CD4-positive, alpha-beta T cell treated with Interleukin-6 for 4 hours (primary cell): ENCODE measurements at places on chromosomes 6 and 20.

DNA sequence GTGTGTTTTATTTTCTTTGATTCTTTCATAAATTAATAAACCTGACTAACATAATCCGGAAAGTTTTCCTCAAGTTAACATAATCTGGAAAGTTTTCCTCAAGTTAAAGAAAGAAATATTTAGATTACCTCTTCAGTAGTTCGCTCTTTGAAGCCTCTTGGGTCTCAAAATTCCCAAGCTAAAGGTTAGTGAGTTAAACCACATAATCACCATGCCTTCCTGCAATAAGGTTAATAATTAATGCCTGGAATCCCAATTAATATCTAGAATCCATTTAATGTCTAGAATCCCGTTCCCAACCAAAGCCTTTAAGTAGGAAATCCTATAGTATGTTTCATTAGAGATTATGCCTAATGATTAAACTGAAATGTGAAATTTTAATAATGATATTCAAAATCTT lies 12.9 kb downstream of the DCDC2 start:
- DNase-seq = no peak

GRCh38 chr20:11851646-11852045 lies 66.0 kb upstream of the BTBD3 start:
- no peak for DNase-seq

- no peak for DNase-seq
These were observed 2.0 kb downstream of the NAA20 start for GRCh38 chr20:20019123-20019522.

GRCh38 chr6:144449911-144450597 lies 164.9 kb downstream of the UTRN start:
- DNase-seq = no peak

- peak; percentile 3 for DNase-seq
These were observed 3.6 kb upstream of the HINT3 start for GRCh38 chr6:125952764-125953501.

DNA sequence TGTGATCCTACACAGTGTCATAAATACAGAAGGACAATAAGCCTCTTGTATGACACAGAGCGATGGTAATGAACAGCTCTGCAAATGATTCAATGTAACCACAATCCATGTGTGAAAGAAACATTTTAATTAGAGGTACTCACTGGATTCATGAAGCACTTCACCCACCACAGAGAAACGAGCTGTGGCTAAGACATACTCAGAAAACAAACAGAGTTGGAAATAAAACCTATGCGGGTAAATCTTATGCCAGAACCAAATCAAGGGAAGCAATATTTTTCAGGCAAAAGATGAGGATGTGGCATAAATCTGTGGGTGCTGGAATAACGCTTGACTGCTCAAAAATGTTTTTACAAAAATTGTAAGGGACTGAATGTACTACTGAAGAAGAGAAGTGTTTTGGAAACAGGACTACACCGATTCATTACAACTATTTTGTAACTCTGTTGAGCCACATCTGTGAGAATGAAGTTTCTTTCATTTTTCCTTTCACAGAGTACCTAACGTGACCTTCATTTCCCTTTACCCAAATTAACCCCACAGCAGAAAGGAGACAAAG lies 112.1 kb downstream of the WDR27 start:
- no peak for DNase-seq

- DNase-seq = no peak
These were observed 13.5 kb upstream of the XRN2 start for GRCh38 chr20:21289651-21290050.

GRCh38 chr6:75296811-75297779 lies 12.5 kb upstream of the TMEM30A start:
- DNase-seq = no peak

DNA sequence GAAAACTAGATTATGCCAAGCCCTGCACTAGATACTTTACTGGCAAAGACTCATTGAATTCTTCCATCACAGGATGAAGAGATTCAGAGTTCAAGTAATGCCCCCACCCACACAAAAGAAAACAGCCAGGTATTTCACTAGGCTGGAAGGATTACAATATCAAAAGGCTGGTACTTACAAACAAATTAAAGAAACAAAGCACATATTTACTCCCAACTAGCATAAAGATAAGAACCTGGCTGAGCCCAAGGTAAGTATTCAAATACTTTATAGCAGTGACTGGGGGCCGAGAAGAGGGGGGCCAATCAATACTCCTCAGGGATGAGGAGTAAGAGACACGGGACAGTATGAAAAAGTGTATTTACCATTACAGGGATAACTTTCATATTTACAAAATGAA lies 3.7 kb downstream of the ACOT8 start:
- DNase-seq = no peak

DNA sequence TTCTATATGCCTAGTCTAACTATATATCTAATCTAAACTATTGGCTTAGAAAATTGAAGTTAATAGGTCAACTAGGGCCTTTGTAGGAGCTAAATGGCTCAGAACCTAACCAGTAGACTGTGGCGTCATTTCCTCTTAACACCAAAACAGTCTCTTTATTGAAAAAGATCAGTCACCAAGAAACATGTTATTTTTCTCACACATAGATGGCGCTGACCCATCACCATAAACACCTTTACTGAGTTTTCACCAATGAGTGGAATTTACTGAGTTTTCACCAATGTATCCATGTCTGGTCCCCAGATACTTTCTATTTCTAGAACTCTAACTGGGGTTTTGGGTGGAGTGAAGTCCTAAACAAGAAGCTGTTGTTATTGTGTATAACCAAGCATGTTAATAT lies 636.0 kb downstream of the BCKDHB start:
- DNase-seq = no peak

DNA sequence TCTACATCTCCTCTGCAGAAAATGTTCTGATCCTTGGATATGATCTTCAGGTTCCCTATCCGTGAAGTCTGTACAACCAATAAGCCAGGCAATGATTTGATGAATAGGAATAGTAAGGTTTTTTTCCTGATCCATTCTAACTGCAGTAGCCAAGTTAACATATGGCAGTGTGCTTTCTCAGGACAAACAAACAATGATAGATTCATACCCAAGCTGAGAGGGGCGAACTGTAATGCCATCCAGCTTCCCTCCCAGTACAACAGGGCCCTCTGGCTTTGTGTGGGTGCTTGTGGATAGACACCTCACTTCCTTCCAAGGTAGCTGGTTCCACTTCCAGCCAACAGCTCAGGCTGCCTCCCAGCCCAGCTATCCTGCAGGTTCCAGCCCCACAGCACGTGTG lies 359.2 kb downstream of the CDH26 start:
- no peak for DNase-seq

DNA sequence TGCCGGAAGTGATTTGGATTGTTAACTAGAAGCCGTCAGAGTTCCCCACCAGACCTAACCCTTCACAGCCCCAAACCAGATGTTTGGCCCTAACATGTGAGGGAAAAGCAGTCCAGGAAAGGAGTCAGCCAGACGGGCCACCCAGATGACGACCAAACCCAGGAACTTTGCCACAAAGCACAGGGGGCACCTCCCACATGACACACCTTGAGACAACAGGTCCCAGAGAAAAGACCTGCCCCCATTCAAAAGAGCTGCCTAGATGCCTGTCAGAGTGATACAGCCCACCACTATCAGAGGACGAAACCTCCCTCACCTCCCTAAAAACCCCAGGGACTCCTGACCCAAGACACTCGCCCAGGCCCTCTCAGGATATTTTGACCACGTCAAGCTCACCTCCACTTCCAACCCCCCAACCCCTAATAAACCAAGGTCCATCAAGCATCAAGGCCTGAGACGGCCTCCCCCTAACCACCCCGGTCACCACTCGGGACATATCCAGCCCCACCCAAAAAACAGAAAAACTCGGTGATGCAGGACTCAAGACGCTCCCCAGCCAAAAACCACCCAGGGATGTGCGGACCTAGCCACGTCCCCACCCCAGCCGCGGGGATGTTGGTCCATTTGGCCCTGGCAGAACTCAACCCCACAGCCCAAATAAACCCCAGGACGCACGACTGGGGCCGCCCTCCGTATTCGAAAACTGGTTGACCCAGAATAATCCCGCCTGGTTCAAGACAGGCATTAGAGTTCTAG lies 662 bp downstream of the ZNF343 start:
- DNase-seq = no peak

GRCh38 chr6:111552958-111553357 lies 52.7 kb downstream of the TRAF3IP2 start:
- no peak for DNase-seq

DNA sequence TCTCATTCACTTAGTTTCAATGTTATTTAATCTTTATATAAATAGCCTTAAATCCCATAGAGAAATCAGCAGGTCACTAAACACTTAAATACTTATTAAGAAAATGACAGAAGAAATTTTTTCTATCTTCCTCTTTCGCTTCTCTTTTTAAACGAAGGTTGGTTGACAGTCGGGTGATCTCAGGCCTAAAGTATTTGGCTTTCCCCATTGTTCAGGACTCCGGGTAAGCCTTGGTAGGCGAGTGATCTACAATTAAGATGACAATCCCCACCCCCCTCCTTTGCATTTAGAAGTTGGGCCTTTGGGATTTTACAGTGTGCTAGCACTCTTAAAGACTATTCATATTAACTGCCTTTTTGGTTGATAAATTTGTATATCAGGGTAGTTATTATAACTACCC lies 19.7 kb upstream of the UTRN start:
- DNase-seq = no peak

GRCh38 chr6:10479939-10480700 lies 41.0 kb upstream of the GCNT2 start:
- DNase-seq = no peak

DNA sequence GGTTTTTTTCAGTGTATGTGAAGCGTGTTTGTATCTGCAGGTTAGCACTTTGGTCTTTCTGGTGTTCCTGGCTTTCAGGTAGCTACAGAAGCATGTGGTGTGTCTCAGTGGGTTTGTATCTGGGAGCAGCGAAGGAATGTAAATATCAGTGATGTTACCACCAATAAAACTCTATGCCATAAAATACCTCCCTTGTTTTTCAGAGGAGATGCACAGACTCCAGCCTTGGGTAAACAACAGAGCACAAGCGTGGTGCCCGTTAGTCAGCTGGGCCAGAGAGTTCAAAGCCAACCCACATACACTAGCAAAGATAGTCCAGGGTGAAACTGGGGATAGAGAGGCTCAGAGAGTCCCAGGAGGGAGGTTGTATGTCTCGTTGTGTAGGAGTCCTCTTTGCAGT lies 393.8 kb downstream of the SMOC2 start:
- DNase-seq = no peak

GRCh38 chr6:87093651-87094050 lies 1.3 kb downstream of the CGA start:
- no peak for DNase-seq

DNA sequence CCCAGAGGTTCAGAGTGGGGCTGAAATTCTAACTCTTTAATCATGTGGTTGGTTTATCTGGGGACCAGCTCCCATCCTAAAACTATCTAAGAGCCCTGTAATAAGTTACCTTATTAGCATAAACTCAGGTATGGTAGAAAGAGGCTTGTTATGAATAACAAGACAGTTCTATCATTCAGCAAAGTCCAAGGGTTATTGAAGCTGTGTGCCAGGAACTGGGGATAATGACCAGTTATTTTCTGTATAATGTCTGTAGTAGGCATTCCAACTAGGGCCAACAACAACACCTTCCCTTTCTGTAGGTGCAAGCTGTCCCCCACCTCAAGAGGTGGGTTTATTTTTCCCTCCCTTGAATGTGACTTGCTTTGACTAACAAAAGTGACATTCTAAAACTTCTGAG lies 170.1 kb downstream of the CD83 start:
- no peak for DNase-seq

GRCh38 chr6:165884813-165885765 lies 222.0 kb upstream of the PDE10A start:
- DNase-seq = peak; percentile 60

DNA sequence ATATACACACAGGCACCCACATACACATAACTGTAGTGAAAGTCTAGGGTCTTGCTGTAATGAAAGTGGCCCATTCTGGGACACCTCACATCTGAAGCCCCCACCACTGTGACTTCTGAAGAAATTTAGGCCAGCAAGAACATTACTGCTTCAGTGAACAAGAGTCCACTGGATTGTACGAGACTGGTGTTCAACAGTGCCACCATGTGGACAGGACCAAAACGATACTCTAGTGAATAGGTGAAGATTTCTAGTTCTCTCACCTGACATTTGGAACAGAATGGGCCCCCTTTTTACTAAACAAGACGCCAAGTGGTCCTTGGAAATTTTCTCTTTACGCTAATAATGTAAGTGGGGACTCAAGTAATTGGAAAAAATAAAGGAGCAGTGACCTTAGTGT lies 156.9 kb downstream of the MAFB start:
- DNase-seq = no peak

- no peak for DNase-seq
These were observed 14.7 kb downstream of the FOXF2 start for GRCh38 chr6:1403851-1404712.

DNA sequence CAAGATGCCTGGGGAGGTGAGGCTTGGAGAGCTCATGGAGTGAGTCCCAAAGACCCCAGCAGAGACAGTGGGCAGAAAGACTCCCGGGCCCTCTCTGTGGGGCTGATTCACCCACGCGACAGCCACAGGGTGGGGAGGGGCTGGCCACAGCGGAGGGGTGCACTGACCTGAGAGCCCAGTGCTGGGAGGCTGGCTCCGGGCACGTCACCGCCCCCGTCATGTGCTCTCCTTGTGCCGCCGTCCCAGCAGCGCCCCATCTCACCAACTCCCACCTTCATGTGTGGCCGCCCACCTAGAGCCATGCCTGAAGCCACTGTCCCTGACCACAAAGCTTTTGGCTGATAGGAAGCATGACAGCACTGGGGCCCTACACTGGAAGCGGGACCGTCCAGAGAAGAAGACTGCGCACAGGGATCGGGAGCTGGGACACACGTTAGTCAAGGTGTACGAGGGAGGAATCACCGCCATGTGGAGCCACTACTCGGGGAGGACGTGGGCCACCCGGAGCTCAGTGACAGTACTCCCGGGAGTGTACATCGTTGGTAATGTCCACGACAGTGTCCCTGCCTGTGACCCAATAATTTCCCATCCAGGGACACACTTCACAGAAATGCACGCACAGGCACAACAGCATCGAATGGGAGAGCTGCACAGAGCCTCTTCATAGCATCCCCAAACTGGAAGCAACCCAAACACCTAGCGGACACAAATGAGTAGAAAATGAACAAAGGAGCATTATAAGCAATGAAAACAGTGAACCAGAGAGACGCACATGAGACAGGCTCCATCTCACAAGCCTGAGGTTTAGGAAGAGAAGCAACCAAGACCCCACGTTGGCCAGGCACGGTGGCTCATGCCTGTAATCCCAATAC lies 28.4 kb upstream of the FOXC1 start:
- DNase-seq = no peak

DNA sequence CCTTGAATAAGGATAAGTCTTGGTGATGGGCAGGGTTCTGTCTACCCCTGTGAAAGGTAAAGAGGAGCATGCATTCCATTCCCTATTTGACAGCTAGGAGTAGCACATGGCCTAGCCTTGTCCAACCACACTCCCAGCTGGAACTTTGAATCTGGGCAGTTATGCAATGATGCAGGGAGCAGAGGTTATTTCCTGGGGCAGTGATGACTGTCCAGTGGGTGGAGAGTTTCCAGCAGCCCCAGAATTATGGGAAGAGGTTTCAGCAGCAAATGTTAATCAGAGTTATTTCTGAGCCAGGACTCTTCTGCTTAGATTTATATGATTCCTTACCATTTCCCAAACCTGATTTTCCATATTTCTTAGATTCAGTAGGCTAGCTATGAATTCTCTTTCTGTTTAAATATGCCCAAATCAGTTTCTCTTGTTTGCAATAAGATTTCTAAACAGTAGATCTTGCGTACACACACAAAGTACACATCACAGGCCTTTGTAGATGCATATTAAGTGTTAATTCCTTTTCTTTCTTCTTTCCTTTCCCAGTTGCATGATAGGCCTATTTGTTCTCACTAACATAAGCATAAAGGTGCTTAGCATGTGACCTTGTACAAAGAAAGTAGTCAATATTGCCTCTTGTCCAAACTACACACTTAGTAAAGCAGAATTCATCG lies 17.3 kb upstream of the TXLNB start:
- no peak for DNase-seq
